ENCODE measurements at places on chromosomes 13 and 19.

GRCh38 chr19:38284422-38284821 lies 19.6 kb upstream of the C19orf33 start:
- DNase-seq: no peak

GRCh38 chr13:63393112-63393511 lies 1977.5 kb upstream of the PCDH20 start:
- DNase-seq: no peak

DNA sequence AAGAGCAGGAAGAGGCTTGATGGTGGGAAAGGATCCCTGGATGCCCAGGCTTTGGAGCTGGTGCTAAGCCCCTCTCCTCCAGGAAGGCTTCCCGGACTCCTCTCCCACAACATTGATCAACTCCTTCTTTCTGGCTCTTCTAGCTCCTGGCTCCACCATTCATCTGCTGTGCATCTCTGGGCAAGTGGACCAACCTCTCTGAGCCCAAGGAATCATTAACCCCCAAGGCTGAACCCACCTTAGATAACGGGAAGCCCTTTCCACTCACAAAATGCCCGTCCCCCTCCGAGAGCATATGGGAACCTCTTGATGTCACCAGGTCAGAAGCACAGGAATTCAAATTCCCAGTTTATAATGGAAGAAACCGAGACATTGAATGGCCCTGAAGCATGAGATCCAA lies 5.2 kb downstream of the SIRT6 start:
- DNase-seq: no peak

DNA sequence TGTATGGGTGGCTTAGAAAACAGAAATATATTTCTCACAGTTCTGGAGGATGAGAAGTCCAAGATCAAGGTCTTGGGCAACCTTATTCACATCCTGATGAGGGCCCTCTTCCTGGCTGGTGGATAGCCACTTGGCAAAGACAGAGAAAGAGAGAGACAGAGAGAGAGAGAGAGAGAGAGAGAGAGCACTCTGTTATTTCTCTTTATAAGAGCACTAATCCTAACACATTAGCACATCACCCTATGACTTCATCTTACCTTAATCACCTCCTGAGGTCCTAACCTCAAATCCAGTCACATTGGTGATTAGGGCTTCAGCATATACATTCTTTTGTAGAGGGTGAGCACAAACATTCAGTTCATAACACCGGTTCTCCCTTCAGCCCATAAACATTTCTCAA lies 430.3 kb downstream of the EFNB2 start:
- no peak for DNase-seq

- DNase-seq: no peak
These were observed at the start of gene CYP2F1 for GRCh38 chr19:41114132-41114531. TSS of gene CYP2F1 (plus strand) at chr19:41114432. CDS start at chr19:41116189, 1,757 bp downstream.

GRCh38 chr19:55068950-55069864 lies 6.3 kb upstream of the RDH13 start:
- DNase-seq: peak; percentile 33

DNA sequence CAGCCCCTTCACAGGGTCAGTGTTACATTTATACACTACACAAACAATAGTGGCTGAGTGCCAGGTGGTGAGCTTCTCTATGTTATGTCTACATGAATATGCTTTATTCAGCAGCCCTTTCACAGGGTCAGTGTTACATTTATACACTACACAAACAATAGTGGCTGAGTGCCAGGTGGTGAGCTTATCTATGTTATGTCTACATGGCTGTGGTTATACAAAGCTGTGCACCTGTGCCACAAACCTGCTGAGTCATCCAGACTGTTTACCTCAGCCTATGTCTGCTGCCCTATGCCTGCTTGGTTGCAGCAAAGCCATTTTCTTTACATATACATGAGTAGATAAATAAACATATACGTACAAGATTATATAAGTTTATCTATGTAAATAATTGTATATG lies 76.5 kb downstream of the ZNF726 start:
- no peak for DNase-seq

- peak; percentile 33 for DNase-seq
These were observed 98.5 kb upstream of the PABPC3 start for GRCh38 chr13:24997367-24997967.

- DNase-seq: no peak
These were observed 615.4 kb upstream of the MIR17HG start for GRCh38 chr13:90732049-90732448.

DNA sequence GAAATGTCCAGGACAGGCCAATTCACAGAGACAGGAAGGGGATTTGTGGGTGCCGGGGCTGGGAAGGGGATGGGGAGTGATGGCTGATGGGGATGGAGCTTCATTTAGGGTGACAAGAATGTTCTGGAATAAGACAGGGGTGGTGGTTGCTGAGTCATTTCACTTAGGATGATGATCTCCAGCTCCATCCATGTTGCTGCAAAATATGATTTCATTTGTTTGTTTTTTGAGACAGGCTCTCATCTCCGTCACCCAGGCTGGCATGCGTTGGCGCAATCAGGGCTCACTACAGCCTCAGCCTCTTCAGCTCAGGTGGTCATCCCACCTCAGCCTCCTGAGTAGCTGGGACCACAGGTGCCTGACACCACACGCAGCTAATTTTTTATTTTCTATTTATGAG lies 3.1 kb upstream of the JSRP1 start:
- DNase-seq: no peak

DNA sequence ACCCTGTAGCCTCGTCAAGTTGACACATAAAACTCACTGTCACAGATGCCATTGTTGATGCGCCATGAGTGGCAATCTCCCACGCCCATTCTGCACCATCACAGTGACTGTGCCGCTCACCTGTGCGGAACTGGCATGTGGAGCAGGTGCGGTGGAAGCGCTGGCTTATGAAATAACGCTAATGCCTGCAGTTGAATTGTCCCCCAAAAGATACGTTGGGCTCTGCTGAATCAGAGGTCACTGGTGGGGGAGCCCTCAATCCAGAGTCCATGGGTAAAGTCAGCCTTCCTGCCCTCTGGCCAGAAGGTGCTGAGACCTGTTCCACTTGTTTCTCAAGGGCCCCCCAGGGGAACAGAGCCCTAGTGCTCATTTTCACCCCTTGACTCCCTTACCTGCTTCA lies 2.9 kb upstream of the ARHGEF7 start:
- DNase-seq: no peak

DNA sequence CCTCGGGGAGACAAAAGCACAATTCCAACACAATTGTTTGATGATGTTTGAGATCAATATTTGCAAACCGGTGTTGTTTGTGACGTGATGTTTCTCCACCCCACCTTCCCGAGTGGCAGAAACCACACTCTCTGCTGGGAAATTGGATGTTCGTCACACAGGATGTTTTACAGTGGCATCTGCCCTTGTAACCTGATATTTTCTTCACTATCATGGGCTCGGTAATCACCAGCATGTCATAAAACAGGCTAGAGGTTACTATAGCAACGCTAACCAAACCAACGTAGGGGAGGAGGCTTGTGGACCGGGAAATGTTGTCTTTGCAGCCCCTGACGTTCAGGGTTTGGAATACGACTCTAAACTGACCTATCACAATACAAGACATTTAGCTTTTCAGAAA lies 454.5 kb downstream of the IRS2 start:
- peak; percentile 46 for DNase-seq

GRCh38 chr19:40705362-40705651 lies 11.4 kb downstream of the COQ8B start:
- DNase-seq: no peak

- DNase-seq: no peak
These were observed 38.9 kb downstream of the DNM2 start for GRCh38 chr19:10756791-10757190.

- DNase-seq: no peak
These were observed 611.1 kb downstream of the TBC1D4 start for GRCh38 chr13:74870865-74871264.

DNA sequence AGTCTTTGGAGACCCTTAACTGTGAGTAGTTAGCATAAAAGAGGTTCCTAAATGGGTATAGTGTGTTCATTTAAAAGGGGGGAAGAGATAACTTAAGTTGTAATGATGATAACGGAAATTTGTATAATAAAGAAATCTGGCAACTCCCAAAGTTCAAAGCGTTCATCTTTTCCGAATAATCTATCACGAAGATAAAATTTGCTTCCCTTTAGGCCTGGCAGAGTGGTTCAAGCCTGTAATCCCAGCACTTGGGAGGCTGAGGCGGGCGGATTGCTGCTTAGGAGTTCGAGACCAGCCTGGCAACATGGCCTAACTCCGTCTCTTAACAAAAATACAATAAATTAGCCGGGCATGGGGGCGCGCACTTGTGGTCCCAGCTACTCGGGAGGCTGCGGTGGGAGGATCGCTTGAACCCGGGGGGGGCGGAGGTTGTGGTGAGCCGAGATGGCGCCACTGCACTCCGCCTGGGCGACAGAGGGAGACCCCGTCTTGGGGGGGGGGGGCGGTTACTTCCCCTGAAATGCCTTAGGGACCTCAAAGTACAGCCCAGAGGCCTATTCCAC lies 934 bp downstream of the N4BP2L2 start:
- DNase-seq: peak; percentile 37

DNA sequence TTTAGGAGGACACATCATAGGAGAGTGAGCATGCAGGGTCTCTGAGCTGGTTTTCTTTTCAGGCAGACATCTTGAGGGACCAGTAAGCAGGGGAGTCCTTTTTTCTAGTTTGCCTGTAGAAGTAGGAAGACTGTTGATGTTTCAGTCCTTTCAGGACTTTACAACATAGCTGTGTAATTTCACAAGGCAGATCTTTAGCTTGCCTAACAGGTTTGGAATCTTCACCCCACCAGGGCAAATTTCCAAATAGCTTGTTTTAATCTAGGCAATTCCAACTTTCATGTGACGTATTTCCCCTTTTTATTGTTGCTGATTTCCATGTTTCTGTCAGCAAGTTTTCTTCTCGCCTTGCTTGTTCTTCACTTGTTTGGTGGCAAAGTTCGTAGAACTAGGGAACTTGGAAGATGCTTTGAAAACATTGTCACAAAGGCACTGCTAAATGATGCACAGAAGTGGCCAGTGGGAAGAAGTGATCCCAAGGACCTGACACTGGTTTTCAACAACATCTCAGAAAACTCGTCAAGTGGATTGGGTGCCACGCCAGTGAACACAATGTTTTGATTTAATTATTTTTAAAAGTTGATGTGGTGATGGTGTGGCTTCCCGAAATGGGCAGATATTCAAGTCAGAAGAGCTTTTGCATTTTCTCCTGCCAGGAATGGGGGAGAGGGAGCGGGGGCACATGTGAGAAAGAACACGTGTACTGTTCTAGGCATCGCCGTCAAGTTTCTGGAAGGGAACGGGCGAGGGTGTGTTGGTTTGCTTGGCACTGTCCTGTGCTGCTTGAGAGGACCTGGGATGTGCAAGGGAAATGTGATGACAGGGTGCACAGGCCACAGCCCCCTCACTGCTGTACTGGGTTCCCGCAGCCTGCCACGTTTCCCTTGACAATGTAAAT lies 418.6 kb downstream of the OXGR1 start:
- no peak for DNase-seq

- peak; percentile 73 for DNase-seq
These were observed 1.1 kb upstream of the SHC2 start for GRCh38 chr19:461721-462551.

GRCh38 chr19:7494416-7495098 lies 5.7 kb upstream of the PEX11G start:
- DNase-seq: peak; percentile 31

DNA sequence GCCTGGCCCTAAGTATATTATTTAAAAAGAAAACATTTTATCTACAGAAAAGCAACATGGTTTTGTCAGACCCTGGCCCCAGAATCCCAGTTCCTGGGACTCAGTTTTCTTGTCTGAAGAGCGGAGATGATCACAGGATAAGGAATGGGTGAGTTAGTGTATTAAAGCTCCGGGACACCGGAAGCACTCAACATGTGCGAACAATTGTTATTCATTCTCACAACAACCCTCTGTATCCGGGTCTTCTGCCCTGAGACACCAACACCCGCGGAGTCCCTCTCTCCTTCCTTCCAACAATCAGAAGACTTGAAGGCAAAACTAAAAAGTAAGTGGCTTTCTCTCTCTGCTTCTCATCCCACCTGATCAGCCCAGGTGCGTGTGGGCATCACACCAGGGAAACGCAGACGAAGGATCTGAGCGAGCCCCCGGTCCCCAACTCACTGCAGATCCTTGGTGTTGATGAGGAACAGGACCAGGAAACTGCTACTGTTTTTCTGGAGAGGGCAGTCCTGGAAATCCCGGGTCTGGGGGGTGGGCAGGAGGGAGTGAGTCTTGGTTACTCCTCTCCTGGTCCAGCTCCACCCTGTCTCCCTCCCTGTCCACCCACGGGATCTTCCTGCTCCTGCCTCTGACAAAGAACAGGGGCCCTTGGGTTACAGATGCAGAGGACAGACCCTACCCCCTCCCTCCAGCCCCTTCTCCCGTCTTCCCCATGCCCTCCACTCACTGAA lies 2.0 kb downstream of the GPR108 start:
- no peak for DNase-seq

- no peak for DNase-seq
These were observed 947.7 kb downstream of the EFNB2 start for GRCh38 chr13:105587786-105588185.

- DNase-seq: peak; percentile 89
These were observed 350.0 kb upstream of the ARGLU1 start for GRCh38 chr13:106917673-106918556.

DNA sequence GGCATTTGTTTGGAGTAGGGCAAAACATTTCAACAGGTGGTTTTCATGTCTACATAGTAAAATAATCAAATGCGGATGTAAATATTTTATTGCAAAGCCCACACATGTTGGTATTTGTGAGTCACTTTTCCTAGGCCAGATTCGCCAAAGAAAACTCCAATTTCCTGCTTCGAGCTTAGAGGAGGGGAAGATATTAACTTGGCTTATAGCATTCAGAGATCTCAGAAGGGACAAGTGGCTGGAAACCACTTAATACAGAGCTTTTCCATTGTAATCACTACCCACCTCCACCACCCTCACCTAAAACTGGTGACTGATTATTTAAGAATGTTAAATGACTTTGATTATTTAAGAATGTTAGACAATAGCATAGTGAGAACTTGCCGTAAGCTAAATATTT lies 530.6 kb upstream of the SPRY2 start:
- DNase-seq: no peak

DNA sequence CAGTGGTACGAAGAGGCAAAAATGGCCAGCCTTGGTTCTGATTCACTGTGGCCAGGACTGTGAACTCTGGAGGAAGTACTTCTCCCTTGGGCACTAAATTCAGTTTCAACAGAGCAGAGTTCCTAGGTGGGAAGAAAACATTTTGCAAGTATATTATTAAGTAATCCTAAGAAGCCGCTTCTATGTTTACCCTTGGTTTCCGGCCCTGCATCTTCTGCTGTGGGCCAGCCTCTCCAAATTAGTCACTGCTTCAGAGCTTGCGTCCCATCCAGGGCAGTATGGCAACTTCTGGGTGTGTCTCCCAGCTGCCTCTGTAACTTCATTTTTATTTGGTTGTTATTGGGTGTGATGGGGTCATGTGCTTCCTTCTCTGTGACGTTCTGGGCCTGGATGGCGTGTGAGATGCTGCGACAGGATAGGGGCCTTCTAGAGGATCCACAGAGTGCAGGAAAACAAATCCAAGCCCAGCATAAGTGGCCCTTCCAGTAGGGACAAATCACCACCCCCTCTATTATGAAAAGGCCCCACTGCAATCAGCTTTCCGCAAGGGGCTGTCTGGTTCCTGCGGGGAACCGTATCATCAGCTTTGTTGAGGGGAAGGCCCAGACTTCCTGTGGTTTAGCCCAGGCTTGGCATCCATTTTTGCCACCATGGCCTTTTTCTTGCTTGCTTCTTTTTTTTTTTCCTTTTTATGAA lies 55.1 kb upstream of the C1QTNF9 start:
- DNase-seq: no peak

- DNase-seq: no peak
These were observed 371.5 kb downstream of the ZNF536 start for GRCh38 chr19:30743702-30744101.

- no peak for DNase-seq
These were observed 8.1 kb downstream of the CEBPA start for GRCh38 chr19:33294058-33294798.
